ENCODE measurements at places on chromosomes 16 and 17.

DNA sequence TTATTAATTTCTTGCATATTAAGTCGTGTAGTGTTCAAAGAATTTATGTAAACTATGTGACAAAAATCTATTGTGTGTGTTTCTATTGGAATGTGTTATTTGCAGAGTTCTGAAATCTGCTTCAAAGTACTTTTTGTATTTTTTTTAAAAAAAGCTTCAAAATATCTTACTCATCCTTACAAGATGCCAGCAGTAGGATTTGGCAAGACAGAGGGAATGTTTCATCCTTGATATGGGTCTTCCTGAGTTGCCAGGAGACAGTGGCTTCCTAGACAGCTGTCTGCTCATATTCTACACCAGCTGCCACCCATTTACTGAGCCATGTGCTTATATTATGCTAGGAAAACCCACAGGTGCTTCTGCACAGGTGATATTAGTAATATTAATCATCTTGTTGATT, 36.4 kb downstream of the EFCAB5 start:
- DNase-seq = no peak

DNA sequence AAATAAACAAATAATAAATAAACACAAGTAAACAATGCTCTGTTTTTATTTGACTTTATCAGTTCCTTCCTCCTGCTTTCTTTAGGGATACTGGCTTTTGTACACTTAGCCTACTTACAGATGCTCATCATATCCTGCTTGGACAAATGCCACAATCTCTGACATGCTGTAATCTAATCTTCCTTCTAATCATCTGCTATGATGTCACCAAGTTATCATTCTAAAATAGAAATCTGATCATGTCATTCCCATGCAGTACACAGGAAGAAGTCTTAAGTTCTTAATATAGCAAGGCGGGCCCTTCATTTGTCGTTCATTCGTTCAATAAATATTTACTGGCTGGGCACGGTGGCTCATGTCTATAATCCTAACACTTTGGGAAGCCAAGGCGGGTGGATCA, 9.1 kb upstream of the UBB start:
- no peak for DNase-seq

- DNase-seq = no peak
Measured at GRCh38 chr17:50266384-50267073, 7.7 kb upstream of the TMEM92 start.

DNA sequence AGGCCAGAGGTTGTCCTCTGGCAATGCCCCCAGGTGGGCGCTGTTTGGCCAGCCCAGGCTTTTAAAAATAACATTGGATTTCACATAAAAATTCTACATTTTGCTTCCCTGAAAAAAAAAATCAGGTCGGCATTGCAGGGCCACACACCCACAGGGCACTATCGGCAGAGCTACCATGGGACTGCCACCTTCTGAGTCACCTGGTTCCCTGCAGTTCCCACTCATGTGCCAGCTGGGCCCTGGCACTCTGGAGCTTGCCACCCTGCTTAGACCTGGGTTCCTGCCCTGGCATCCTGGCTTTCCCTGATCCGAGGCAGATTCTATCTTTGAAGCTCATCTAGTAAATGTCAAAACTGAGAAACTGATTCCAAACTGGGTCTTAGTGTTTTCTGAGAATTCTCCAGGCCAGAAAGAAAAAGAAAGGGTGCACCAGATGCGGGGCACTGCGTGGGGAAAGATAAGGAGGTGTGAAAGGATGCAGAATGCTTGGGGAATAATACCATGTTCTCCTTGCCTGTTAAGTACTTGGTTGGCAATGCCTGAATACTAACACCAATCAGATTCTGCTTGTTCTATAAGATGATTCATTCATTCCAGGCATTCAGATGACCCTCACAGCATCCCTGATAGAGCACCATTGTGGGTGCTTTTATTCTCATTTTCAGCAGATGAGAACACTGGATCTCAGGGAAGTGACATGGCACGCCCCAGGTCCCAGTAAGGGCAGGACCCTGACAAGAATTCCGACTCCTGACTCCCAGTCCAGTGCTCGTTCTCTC, 51.8 kb downstream of the RAI1 start:
- no peak for DNase-seq

DNA sequence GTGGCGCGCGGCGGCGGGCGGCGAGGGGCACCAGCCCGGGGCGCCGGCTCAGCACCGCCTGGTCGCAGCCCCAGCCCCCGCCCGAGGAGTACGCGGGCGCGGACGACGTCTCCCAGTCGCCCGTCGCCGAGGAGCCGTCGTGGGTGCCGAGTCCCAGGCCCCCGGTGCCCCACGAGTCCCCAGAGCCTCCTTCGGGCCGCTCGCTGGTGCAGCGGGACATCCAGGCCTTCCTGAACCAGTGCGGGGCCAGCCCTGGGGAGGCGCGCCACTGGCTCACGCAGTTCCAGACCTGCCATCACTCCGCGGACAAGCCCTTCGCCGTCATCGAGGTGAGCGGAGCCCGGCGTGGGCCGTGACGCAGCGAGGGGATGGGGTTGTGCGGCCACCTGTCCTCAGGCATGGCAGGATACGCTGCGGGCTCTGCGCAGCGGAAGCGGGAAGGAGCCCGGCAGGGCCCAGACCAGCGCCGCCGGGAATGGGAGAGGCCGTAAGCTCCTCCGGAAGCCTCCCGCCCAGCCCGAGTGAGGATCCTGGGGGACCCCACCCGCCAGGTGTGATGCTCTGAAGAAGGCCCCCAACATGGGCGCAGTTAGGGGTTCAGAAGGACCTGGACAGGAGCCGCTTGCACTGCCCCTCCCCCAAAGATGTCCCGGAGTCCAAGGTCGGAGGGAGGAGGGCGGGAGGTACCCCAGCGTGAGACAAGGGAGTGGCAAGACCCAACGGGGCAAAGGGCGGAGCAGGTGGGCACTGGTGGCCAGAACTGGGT, 522 bp downstream of the NAGS start:
- no peak for DNase-seq

DNA sequence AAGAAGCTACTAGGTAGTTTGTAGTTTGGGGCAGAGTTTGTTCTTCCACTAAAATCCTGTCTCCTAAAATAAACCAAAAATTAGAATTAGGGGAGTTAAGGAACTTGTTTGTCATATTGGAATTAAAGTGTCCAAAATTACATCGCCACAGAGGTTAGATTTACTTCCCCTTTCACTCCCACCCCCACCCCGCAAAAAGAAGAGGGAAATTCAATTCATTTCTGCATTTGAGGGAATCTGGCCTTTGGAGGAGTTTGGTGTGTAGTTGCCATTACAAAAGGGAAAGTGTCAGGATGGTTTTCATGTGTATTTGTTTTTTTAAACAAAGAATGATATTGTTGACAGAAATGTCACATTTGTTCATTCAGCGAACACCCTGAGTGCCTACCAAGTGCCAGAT, 5.8 kb downstream of the TMEM97 start:
- DNase-seq = no peak

- no peak for DNase-seq
Measured at GRCh38 chr16:51440131-51440889, 289.2 kb upstream of the SALL1 start.

- no peak for DNase-seq
Measured at GRCh38 chr17:82231562-82232321, 2.9 kb downstream of the SLC16A3 start.
